ENCODE measurements at places on chromosomes 12 and 14.

DNA sequence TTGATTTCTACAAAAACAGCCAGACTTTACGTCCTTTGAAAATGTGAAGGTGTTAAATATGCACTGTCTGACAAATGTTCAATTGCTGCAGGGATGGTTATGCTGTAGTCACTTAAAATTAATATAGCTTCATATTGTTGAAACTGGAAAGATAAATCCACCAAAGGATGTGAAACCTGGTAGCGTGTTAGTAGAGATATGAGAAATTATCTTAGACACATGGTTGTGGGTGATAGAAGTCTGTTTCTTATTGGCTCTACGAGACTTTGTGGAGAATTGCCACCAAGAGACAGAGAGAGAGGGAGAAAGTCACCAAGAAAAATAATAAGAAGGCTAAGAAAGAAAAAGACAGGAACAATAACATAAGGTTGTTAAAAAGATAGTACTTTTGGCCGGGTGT lies 2.6 kb upstream of the CAPRIN2 start:
- no peak for DNase-seq

GRCh38 chr14:72254937-72255472 lies 322.8 kb downstream of the RGS6 start:
- DNase-seq: no peak

DNA sequence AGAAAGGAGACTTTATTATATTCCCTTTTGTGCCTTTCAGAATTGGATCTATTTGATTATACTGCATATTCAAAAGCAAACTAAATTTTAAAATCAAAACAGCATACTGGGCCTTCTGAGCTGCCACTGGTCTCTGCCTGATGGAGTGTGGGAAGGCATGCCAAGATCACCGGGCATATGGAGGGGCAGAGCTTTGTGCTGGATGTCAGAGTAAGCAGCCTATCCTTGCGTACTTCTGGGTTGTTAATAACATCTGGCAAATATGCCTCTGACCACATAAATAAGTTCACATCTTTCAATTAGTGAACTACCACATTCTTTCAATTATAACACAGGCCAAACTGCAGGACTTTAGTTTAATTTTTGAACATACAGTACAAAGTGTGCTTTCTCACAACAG lies 18.3 kb downstream of the MLH3 start:
- DNase-seq: no peak

- no peak for DNase-seq
These were observed 102.1 kb downstream of the DYRK2 start for GRCh38 chr12:67750513-67751183.

DNA sequence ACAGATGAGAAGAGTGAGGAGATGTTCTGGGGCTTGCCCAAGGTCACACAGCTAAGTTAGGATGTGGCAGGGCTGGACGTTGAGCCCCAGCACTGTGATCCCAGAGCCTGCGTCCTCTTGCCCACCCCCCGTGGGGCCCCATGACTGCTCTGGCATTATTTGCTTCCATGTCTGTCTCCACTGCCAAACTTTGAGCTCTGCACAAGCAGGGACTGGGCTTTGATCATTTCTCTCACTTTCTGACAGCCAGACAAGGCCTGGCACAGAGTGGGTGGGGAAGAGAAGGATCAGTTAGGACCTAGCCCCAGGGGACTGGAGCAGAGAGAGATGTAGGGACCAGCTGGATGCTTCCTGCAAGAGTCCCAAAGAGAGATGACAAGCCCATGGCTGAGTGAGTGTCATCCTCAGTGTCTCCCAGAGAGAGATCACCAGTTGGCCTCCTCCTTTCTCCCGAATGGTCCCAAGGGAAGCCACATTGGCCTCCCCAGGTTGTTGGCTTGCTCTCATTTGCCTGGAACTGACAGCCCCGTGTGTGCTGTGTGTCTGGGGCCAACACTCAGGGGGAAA lies 126.7 kb upstream of the PWP1 start:
- DNase-seq: no peak

GRCh38 chr12:109545826-109546225 lies 27.5 kb downstream of the MMAB start:
- DNase-seq: no peak

DNA sequence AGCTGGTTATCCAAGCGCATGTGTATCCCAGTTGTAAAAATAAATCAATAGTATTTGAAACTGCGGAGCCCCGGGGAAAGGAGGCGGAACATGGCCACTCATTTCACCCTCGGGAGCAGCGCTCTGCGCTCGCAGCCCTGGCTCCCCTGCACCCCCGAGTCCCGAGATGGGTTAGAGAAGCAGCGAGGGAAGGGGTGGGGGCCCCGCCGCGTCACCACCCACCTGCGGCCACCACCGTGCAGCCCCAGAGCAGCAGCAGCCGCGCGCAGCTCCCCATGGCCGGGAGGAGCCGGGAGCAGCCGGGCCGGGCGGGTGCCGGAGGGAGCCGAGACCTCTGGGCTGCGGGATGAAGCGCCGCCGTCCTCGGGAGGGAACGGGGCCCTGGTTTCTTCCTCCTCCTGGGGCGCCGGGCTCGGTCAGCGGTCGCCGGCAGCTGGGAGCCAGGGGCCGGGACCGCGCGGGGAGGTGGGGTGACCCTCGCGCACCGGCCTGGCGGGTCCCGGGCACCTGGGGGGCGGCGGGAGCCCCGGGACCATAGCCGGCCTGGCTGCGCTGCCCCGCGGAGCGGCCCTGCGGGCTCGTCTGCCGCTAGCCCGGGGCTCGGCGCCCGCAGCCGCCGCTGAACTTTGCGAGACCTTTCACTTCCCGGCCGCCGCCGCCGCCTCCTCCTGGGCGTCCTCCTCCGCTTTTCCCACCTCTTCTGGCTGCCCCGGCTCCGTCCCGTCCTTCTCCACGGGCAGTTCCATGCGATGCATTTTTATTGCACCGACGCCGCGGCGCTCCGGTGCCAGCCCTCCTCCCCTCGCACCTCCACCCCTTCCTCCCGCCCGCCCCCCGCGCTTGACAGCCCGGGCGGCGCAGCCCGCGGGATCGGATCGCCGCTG lies at the start of gene NTN4:
Gene NTN4, minus strand, starts transcription at position 732 of the 884 bp plus-strand sequence. Its CDS starts 455 bp downstream, at position 277.
- no peak for DNase-seq

DNA sequence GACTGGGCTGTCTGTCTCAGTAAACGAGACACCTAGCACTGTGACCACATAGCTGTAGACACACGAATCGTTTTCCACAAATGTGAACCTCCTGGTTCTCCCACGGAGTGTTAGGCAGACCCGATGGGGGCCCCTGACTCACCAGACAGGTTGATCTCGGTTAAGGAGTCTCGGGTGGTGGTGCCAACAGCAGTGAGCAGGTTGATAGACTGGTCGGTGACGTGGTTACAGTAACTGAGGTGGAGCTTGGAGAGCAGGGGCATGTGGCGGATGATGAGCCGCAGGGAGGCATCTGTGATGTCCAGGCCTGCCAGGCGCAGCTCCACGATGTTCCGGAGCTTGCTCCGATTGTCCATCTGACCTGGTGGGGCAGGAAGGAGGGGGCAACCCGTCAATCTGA lies 39.8 kb downstream of the RNF34 start:
- DNase-seq: no peak

GRCh38 chr12:107798580-107798979 lies 24.1 kb downstream of the ASCL4 start:
- no peak for DNase-seq

DNA sequence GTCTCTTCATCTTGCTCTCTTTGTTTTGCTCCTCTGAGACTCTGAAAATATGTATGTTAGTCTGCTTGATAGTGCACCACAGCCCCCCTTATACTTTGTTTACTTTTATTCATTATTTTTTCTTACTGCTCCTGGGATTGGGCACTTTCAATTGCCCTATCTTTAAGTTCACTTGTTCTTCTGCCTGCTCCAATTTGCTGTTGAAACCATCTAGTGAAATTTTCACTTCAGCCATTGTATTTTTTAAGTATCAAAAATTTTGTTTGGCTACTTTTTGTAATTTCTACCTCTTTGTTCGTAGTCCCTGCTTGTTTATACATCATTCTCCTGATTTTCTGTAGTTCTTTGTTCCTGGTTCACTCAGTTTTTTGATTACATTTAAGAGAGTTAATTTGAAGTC lies 223.3 kb downstream of the SLC38A4 start:
- no peak for DNase-seq

GRCh38 chr14:54117396-54117795 lies 160.8 kb upstream of the BMP4 start:
- no peak for DNase-seq

DNA sequence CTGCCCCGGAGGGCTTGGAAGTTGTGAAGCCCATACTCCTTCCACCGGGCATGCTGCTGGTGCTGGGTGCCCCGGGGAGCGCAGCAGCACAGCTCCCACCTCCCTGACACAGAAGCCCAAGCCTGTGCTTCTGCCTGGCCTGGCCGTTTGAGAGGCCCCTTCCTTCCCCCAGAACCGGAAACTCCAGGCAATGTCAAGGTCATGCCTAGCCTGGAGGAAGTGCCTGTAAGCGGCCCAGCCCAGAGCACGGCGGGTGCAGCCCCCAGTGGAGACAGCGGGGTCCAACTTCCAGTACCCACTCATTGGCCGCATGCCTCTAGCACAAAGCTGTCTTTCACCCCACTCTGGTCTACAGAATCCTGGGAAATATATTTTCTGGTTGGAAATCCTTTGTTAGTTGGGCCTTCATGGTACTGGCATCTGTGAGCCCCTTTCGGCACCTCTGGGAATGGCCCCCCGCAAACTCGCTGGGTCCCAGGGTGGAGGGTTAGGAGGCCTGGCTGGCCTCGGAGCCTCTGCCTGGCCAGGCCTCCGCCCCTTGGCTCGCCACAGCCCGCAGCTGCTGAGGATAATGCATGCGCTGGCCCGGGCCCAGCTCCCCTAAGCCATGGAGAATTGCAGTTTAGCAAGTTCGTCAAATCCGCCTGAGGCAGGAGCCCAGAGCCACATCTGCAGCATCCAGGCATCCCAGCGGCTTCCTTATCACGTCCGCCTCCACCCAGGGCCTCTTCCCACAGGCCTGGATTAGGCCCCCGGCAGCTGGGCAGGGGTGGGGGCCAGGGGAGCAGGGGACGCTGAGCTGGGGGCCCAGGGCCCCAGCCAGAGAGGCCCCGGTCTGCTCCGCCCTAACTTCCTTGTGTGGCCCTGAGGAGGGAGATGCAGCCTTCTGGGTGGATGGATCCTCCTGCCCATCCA lies 48.9 kb upstream of the DLK1 start:
- DNase-seq: no peak

- no peak for DNase-seq
These were observed 471.7 kb downstream of the LRFN5 start for GRCh38 chr14:42078345-42078744.

- no peak for DNase-seq
These were observed 398.5 kb downstream of the LRIG3 start for GRCh38 chr12:58521796-58522195.

DNA sequence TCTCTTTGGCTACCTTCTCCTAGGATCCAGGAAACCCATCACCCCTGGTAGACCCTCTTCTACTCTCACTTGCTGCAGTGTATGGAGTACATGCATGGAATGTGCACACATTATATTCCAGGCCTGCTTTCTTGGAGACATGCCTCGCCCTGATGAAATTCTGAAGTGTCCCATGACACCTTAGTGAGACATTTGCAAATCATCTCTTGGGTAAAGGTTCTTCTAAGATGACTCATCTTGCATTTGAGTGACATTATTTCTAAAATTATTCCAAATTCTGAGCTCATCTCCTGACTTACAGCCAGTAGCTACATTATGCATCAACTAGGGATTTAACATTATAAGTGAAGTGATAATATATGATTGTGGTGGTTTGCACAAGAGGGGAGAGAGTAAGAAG lies 49.8 kb downstream of the SDR9C7 start:
- DNase-seq: no peak

GRCh38 chr14:62187265-62187664 lies 425.0 kb downstream of the SNAPC1 start:
- peak; percentile 23 for DNase-seq

DNA sequence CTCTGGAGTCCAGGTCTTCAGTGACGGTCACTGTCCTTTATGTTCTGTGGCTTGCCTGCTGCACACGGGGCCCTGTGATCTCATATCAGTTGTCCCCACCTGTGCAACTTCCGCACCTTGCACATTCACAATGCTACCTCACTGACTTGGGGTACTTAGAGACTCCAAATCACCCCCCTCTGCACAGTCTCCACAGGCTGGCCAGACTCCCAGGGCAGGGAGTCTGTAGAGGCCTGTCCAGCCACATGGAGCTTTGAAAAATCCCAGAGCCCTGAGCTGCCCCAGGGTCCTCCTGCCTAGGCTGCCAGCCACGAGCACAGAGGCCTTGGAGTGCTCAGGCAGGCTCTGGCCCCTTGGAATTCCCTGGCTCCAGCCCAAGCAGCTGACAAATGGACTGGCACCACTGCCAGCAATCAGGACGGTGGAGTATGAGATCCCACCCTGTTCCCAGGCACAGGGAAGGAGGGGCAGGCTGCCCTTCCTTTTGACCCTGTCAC lies 26.4 kb downstream of the CMKLR1 start:
- DNase-seq: no peak

- no peak for DNase-seq
These were observed 70.5 kb upstream of the ANO4 start for GRCh38 chr12:100724071-100724470.

DNA sequence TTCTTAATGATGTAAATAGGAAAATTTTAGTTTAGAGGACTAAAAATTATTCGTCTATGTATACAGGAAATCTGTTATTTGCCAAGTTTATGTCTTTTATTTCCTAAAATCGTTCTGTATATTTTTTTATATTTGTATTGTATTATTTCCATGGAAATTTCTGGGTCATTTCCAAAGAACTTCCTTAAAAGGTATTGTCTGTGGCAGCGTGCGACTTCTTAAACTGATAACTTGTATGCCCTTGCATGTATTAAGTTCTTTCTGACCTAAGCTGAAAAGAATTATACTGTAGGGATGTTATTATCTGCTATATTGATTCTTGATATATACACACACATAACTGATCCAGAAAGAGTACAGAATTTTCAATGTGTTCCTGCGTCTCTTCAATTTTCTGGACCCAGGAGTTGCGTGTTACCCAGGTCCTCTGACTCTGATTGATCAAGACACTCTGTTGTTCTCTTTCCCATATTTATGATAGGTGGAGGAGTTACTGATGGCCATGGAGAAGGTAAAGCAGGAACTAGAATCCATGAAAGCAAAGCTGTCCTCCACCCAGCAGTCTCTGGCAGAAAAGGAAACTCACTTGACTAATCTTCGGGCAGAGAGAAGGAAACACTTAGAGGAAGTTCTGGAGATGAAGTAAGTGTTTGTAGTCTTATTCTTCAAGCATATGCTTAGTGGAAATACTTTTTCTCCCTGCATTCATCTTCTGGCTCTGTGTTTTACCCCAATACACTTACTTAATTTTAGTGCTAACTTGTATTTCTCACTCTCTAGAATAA lies 298.5 kb downstream of the ERC1 start:
- no peak for DNase-seq

DNA sequence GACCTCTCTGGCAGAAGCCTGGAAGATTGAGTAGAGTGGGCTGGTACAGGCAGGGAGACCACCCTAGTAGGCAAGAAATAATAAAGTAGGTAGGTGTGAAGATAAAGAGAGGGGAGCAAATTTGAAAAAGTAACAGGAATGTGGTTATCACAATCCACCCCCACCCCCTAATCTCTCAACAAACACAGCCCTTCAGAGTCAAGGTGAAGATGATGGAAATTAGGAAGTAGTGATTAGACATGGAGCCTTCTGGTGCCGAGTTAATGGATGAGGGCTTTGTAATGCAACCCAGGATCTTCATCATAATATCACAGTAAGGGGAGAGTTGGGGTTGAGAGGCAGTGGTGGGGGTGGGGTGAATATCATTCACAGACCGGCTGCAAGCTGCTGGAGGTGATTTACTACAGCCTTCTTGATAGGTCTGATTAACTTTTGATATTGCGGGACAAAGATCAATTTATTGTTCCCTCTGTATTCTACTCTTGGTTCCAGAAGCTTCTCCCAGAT lies 29.2 kb upstream of the CRY1 start:
- no peak for DNase-seq

All from NT2/D1 (cell line).